HCT116 (cell line): ENCODE measurements at places on chromosomes 4 and X. TPM values are rescaled to one million over a fixed set of nuclear protein-coding genes. Genes with fewer than 3 reads are reported as not detected.

Gene MGARP
- total RNA-seq = 0.22 TPM

Gene LRAT
- 3.8 TPM for total RNA-seq

Gene HAND2
- not detected for total RNA-seq

Gene DCTD
- total RNA-seq = 96.3 TPM

Gene UGT2A3
- total RNA-seq = not detected

Gene ARSJ
- 2.3 TPM for total RNA-seq

Gene ENAM
- not detected for total RNA-seq

Gene EVC
- 0.15 TPM for total RNA-seq

DNA sequence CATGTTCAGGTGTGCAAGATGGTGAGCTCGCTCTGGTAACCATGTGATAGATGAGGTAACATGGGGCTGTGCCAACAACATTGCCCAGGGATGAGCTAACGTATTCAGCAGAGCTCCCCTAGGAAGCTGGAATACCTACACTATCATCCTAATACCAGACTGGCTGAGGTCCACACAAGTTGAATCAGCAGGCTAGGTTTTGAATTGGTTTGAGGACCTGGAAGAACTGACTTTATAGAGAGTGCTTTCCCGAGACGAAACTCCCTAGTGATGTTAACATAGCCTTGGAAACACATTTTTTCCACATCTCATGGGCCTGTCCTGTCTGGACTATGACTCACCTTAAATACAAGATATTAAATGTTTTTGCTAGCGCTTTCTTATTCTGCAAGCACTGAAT is 56.7 kb downstream of the IGFBP7 start:
- no peak for DNase-seq

GRCh38 chr4:78766650-78767049 is 9.5 kb upstream of the BMP2K start:
- no peak for DNase-seq

DNA sequence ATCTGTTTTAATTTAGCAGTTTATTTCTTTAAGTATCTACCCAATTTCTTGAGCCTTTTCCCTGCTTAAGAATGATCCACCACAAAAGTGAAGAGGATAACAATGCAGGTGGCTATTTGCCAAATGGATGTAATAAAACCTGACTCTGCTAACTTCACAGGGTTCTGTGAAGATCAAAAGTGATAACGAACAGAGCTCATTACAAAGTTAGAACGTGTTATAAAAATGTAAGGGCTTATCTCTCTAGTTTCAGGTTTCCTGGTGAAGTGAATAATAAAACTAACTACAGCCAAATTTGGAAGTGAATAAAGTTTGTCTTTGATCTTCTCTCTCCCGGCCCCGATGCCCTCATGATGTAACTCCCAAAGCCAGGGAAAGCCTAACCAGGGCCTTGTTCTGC is 497.9 kb downstream of the SMARCA1 start:
- DNase-seq = no peak

GRCh38 chr4:75037252-75037651 is 104.3 kb downstream of the PARM1 start:
- no peak for DNase-seq

- no peak for DNase-seq
Observed at GRCh38 chr4:118869808-118870342, 18.8 kb upstream of the SYNPO2 start.

GRCh38 chr4:88137112-88137511 is 21.3 kb downstream of the ABCG2 start:
- no peak for DNase-seq

DNA sequence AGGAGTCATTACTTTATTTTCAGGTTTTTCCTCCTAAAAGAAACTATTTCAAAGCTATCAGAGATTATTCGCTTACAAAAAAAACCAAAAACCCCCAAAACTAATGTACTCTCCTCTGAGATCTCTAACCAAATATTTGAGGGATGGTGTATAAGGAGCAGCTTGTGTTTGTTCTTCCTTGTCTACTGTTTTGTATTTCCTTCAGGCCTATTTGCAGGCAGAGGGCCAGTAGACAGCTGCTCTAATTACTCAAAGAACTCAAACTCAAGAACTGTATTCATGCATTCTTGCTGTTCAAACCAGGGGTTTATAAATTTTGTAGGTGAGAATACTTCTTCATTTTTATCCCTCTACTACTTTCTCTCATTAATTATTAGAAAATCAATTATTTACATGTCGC is 51.3 kb downstream of the SH3RF1 start:
- no peak for DNase-seq

DNA sequence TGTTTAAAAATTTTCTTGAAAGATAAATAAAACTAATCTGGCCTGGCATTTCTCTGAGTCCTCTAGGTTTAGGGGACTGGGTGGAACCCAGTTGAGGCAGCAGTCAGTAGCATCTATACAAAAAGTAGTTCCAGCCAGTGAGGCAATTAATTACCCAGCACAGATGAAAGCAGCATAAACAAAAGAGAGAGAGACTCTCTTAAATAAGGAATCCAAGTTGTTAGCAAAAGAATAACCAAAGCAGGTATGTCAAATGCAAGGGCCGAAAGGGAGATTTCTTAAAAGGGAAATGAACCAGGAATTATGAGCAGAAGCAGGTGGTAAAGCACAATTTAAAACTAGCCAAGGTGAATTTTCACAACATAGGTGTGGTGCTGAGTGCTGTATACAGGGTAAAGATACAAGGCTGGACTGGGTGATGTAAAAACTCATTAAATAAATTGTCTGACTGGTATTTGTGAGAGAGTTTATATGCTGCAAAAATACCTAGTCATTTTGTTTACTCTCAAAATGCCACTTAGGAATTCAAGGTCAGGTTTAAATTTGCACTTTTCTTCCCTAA is 94.6 kb upstream of the GALNT7 start:
- no peak for DNase-seq

DNA sequence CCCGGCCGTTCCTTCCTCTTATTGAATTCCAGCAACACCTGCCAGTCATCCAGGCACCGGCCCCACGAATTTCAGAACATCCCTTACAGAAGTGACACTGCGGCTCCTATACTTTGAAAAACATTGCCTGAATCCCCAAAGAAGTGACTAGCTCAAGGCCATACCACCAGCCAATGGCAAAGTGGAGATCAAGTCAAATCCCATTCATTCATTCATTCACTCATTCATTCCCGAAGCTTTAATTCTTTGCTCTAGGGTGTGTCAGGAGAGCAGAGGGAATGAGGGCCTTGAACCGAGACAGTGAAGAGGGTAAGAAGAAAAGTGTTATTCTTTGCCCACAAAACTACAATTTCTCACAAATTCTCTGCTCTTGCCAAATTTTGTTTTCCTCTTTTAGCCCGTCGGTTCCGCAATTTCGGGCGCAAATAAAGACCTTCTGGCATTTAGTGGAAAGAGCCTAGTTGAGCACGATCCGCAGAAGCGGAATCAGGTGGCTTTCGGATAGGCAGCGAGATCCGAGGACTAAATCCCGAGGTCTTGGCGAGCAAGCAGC is 824 bp upstream of the HMGB3 start:
- DNase-seq = no peak

- no peak for DNase-seq
Observed at GRCh38 chr4:130110189-130110588, 1014.2 kb downstream of the C4orf33 start.
